ENCODE measurements at places on chromosomes 1 and 21. TPM values are rescaled to one million over a fixed set of nuclear protein-coding genes. Genes with fewer than 3 reads are reported as not detected.
A peak's percentile ranks its signal among the peaks of the same experiment; 100 is the strongest.

- peak; percentile 38 for DNase-seq
Measured at GRCh38 chr1:24101796-24102586, 9.9 kb downstream of the MYOM3 start.

GRCh38 chr1:28417926-28418637, 48.5 kb downstream of the PHACTR4 start:
- DNase-seq: no peak

DNA sequence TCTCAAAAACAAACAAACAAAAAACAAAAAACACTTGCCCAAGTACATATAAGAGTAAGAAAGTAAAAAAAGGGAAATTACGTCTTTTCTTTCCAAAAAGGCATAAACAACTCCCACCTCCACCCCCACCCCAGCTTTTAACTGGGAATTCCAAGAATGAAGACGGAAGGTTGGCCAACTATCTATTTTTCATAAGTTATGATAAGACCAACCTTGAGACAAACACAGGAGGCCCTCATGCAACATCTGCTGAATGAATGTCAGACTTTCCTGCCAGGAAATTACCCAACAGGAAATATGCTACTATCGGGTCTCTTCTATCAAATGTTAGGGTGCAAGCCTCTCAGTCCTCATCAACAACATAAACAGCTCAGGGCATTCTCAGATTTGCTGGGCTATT, 1.9 kb downstream of the BSDC1 start:
- DNase-seq: no peak

DNA sequence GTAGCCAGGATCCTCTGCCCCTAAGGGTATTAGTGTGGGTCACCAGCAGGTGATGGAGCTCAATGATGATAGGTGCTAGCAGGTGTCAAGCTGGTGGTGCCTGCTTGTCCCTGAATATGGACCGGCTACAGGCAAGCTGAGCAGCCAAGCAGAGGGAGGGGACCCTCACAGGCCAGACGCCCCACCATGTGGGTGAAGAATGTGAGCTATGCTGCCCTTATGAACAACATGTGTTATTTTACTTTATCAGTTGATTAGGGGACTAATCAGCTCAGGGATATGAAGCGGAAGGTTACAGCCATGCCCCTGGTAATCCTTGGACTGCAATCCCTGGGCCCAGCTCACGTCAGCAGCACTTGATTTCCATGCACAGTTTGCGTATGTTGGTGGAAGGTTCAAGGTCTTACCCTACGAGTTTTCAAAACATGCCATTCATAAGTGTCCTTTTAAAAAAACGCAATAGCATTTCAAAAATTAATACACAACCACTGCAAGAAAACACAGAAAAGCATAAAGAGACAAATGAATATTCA, 106.0 kb downstream of the CDC7 start:
- no peak for DNase-seq

DNA sequence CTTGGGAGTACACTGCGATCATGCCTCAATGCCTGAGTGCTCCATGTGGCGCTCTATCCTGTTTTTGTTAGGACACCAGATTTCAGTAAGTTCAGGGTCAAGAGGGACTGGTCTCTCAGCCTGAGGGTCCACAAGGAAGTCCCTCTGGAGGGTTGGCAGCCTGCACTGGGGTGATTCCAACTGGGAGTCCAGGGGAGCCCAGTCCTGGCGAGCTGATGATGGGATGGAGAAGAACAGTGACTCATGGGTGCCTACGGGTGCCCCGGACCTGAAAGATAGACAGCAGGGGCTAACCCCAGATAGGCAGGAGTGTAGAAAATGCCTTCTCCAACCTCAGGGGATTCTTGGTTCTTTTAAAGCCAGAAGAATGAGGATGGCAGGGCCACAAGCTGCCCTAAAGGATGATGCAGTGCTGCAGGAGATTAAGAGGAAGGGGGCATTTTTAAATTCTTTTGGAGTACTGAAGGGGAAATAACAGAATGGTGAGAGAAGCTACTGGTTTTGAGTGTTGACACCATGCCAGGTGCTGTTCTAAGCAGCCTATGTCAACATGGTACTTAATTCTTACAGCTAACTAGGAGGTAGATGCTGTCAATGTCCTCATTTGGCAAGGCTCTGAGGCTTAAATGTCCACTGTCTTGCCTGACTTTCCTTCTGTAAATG, 68.4 kb upstream of the TLR5 start:
- no peak for DNase-seq

- no peak for DNase-seq
Measured at GRCh38 chr1:53359934-53360276, 32.0 kb upstream of the LRP8 start.

- no peak for DNase-seq
Measured at GRCh38 chr1:13766592-13767564, 66.9 kb downstream of the PRDM2 start.

GRCh38 chr1:77313491-77313890, 31.7 kb downstream of the AK5 start:
- DNase-seq: peak; percentile 15

GRCh38 chr1:150141452-150141851, 8.3 kb upstream of the PLEKHO1 start:
- no peak for DNase-seq

- no peak for DNase-seq
Measured at GRCh38 chr1:205837382-205837970, 12.5 kb downstream of the PM20D1 start.

DNA sequence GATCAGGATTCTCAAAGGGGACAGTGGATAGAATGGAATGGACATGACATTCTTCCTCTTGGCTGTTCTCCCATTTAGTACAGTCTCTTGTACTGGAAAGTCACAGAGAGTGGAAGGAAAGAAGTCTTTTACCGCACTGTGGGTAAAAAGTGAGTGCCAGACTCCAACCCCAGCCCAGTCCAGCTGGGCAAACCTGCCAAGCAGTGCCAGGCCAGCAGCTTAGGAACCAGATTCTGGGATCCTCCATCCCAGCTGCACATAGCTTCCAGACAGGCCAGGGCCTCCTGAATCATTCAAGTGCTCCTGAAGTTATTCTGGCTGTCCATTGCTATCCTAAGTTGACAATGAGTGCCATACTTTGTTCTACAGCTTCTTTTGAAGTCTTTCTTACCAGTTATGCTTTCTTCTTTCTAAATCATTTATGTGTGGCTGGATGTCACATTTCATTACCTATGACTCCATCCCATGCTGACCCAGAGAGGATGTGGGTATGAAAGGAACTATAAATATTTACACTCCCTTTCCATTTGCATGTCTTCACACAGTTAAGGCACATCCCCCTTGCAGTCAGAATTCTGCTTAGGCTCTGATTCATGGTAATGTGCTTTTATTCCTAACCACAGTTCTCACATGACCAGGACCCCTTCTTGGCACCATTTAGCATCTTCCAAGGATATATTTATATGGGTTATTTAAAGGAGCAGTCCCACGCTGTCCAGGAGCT, 88.9 kb downstream of the AK5 start:
- no peak for DNase-seq

- DNase-seq: no peak
Measured at GRCh38 chr1:85320371-85321131, 44.1 kb upstream of the BCL10 start.

PLXNA2 gene
- polyA plus RNA-seq: 13.2 TPM

LPGAT1 gene
- polyA plus RNA-seq: 11.2 TPM

ATP1A2 gene
- polyA plus RNA-seq: 1.1 TPM

FCMR gene
- 3.6 TPM for polyA plus RNA-seq

C1orf74 gene
- 0.75 TPM for polyA plus RNA-seq

FMO2 gene
- polyA plus RNA-seq: 78.2 TPM

BSND gene
- 0.02 TPM for polyA plus RNA-seq

LRRC3 gene
- polyA plus RNA-seq: 1.4 TPM

SYNJ1 gene
- polyA plus RNA-seq: 7.8 TPM
